Pulmonary artery endothelial cell (primary cell): ENCODE measurements at places on chromosomes 6 and 20. TPM values are rescaled to one million over a fixed set of nuclear protein-coding genes. Genes with fewer than 3 reads are reported as not detected.

DNA sequence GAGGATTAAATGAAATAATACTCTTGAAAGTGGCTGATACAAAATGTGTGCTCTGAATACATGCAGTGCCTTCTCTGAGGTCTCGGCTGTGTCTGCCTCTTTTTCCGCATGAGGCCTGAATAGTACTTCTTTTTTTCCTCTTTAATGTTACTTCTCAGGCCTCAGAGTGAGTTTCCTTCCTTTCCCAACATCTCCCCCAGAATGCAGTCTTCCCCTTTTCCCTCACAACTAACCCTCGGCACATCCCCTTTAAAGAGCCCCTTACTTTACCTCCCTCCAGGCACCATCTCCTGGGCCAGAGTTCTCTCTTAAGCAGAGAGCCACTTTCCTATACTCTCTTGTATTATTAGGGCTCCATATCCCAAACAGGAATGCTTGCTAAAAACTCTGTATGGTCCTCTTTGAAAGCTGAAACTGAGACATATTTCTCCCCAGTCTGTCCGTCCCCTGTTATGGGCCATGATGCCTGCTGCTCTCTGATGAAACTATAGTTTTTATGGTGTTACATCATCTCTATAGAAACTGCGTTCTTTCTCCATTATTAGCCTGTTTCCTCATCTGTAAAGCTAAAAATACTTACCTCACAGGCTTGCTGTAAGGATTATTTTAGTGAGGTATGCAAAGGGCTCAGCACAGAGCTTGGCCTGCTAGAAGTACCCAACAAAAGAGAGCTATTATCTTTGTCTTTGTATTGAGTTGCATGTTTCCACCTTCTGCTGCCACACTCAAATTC is 2.3 kb downstream of the PLAGL2 start:
- no peak for DNase-seq

The AKAP12 gene
- 285 and 309 TPM in 2 replicates for total RNA-seq

DNA sequence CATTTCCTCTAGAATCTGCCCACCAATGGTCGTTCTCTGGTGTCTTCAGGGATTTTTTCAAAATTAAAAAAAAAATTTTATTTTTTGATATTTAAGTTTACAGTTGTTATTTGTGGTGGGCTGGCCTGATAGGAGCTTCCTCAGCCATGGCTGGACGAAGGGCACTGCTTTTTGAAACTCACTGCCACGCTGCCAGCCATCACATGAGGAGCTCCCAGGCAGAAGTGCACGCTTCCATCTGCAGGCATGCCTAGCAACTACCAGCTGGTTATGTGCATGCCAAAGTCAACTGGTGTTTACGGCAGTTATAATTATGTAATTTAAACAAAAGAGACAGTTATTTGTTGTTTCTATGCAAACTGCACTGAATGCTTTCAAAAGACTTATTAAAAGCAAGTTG is 105.1 kb downstream of the IRF4 start:
- DNase-seq: no peak

DNA sequence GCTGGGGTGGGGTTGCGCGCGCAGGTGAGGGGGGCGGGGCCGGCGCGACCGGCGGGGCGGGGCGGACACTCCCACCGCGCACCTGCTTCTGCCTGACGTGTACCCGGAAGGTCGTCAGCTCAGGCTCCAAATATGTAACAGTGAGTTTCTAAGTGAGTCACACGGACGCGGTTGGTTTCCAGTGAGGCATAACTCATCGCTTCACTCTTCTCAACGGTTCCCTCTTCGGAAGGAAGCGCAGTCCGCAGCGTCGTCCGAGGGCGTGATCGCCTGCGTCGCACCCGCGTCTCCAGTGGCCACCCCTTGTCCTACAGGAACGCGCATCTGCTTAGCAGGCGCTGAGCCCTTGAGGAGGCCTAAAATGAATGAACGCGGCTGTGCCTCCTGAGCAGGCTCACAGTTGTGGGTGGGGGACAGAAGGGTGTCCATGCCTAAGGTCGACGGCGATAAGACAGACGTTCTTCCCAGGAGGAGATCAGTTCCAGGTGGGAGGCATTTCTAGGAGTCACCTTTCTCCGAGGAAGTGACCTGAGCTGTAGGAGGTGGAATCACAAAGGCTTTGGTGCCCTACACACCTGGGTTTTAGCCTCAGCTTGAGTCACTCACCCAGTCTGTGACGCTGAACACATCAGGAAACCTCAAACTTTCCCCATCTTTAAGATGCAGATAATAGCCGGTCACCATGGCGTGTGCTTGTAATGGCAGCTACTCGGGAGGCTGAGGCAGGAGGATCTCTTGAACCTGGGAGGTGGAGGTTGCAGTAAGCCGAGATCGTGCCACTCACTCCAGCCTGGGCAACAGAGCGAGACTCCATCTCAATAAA is 50.9 kb upstream of the EZR start:
- DNase-seq: peak; percentile 39
